ENCODE measurements at places on chromosomes 2 and 18. TPM values are rescaled to one million over a fixed set of nuclear protein-coding genes. Genes with fewer than 3 reads are reported as not detected.

DNA sequence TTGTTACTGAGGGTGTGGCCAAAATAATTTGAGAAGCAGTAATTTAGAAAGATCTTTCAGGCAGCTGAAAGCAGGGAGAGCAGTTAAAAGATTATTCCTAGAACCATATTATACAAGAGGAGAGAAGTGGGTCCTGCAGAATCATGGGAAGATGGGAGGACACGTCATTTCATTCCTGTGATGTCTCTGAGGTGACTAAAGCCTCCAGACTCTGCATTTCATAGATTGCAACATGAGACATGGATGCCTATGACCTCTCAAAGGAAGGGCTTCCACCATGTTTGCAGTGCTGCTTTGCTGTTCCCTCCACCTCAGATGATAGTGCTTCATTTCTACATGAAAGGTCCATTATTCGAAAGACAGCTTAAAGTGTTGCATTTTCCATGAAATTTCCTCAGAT, 788.4 kb downstream of the TSN start:
- no peak for DNase-seq
- H3K4me3 ChIP-seq: no peak overlapping the region
- H3K27me3 ChIP-seq: no peaks in the 10 kb centered on the region
- H3K4me1 ChIP-seq: no peaks in the 10 kb centered on the region
- H3K27ac ChIP-seq: no peak overlapping the region
- no peaks in the 10 kb centered on the region for H3K36me3 ChIP-seq

DNA sequence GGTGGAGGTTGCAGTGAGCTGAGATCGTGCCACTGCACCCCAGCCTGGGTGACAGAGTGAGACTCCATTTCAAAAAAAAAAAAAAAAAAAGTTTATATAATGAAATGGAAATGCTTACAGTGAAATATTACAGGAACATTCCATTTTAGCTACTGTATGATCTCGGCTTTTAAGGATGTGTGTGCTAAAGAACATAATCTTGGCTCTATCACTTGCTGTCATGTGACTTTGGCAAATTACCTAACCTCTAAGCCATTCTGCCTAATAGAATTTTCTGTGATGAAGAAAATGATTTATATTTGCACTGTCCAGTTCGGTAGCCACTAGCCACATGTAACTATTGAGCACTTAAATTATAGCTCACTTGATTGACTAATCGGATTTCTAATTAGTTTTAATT, 36.3 kb downstream of the SMAD4 start:
- no peaks in the 10 kb centered on the region for H3K27me3 ChIP-seq
- peaks cover 2% of the 10 kb centered on the region for H3K4me1 ChIP-seq
- no peak for DNase-seq
- peaks cover 48% of the 10 kb centered on the region for H3K36me3 ChIP-seq
- H3K27ac ChIP-seq: no peak overlapping the region

DNA sequence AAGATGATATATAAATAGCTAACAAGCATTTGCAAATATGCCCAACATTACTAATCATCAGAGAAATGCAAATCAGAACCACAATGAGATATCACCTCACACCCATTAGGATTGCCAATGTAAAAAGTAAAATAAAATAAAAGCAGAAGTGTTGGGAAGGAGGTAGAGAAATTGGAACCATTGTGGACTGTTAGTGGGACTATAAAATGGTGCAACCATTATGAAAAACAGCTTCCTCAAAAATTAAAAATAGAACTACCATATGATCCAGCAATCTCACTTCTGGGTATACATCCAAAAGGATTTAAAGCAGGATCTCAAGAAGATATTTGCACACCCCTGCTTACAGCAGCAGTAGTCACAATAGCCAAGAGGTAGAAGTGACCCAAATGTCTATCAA, 99.8 kb upstream of the DAPL1 start:
- H3K27me3 ChIP-seq: peaks cover 6% of the 10 kb centered on the region
- no peaks in the 10 kb centered on the region for H3K4me1 ChIP-seq
- no peak overlapping the region for H3K4me3 ChIP-seq
- no peak overlapping the region for H3K27ac ChIP-seq
- no peak for DNase-seq
- H3K36me3 ChIP-seq: no peaks in the 10 kb centered on the region

DNA sequence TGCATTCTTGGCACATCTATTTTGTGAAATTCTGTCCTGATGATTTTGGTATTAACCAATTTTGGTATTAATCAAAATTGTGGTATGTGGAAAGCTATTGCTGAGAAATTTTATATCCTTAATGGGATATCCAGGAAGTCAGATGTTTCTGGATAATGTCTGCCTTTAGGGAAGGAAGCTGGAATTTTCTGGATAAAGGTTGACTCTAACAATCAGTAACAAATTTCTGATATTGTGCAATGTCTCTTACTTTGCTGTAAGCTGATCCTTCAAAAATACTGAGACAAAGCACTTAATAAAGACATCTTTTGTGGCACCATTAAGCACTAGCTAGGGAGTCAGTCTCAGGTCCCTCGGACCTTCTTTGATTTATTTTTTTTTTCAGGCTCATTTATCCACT, 100.8 kb upstream of the UGP2 start:
- no peak for DNase-seq
- no peaks in the 10 kb centered on the region for H3K4me1 ChIP-seq
- H3K4me3 ChIP-seq: no peak overlapping the region
- H3K27me3 ChIP-seq: peaks cover 8% of the 10 kb centered on the region
- no peaks in the 10 kb centered on the region for H3K36me3 ChIP-seq

GRCh38 chr2:42025151-42025582, 22.7 kb upstream of the PKDCC start:
- H3K4me1 ChIP-seq: peaks cover 8% of the 10 kb centered on the region
- H3K27me3 ChIP-seq: peaks cover 26% of the 10 kb centered on the region
- no peaks in the 10 kb centered on the region for H3K36me3 ChIP-seq
- no peak for DNase-seq
- H3K4me3 ChIP-seq: no peak overlapping the region

- H3K27me3 ChIP-seq: no peaks in the 10 kb centered on the region
- no peaks in the 10 kb centered on the region for H3K4me1 ChIP-seq
- H3K4me3 ChIP-seq: no peak overlapping the region
- H3K27ac ChIP-seq: no peak overlapping the region
Measured at GRCh38 chr18:58375051-58375450, 253.8 kb downstream of the ALPK2 start.

The TMEM247 gene
- total RNA-seq: not detected

DNA sequence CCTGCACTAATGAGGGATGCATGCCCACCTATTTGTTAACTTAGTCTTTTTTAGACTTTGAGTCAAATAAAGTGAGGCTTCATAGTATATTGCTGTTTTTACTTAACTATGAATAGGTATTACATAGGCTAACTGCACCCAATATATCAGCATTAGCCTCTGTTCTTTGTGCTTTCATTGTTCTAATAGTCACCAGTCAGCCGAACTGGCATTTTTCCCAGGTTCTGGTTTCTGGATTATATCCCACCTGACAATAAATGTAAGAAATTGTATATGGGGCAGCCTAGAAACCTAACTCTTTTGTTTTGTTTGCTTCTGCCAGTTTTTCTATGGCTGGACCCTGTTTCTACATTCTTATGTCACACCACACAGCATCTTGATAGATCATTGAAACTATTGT, 1672.4 kb upstream of the LRRTM1 start:
- no peaks in the 10 kb centered on the region for H3K27me3 ChIP-seq
- H3K36me3 ChIP-seq: no peaks in the 10 kb centered on the region
- no peak overlapping the region for H3K27ac ChIP-seq

GRCh38 chr2:3523551-3524041, 4.3 kb upstream of the ADI1 start:
- H3K27ac ChIP-seq: no peak overlapping the region
- DNase-seq: no peak
- H3K36me3 ChIP-seq: no peaks in the 10 kb centered on the region
- no peak overlapping the region for H3K4me3 ChIP-seq

The COA5 gene
- total RNA-seq: 21.8 TPM

DNA sequence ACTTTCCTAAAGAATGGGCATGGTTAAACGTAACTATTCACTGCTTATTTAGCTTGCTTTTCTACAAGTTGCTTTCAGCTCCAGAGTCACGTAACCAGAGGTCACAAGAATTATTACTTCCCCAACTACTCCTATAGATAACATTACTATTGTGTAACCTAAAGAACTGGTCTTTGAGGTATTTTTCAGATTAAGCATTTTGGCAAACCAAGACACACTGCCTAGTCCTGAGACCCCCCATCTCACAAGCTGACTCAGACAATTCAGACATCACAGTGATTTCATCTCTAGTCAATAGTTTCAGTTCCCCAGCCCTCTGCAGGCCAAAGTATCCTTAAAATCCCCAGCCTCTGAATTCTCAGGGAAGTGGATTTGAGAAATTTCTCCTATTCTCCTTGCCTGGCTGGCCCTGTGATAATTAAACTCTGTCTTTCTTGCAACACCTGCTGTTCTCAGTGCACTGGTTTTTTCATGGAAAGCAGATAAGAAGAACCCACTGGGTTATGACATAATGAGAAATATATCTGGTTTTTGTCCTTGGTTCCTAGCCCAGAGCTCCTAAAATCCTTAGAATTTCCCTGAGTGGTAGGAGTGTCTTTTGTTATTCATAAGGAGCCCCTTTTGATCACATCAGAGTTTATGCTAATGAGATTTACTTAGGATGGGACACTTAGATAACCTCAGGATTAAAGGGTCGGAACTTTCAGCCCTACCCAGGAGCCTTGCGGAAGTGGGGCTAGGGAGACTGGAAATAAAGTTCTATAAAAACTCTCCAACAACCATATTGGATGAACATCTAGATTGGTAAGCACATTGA, 1310.8 kb upstream of the CHAC2 start:
- H3K36me3 ChIP-seq: no peaks in the 10 kb centered on the region
- no peaks in the 10 kb centered on the region for H3K27me3 ChIP-seq
- no peak overlapping the region for H3K27ac ChIP-seq
- no peaks in the 10 kb centered on the region for H3K4me1 ChIP-seq
- no peak overlapping the region for H3K4me3 ChIP-seq

All from activated CD8-positive, alpha-beta T cell treated with anti-CD3 and anti-CD28 coated beads, Interleukin-2, amount 10 ng/mL, durations not matched to agents 7 days and 5 days (primary cell).